Hypothalamus (tissue), 51 donors: ENCODE measurements at places on chromosomes 1 and 21.

- DNase-seq: no peak
Observed at GRCh38 chr1:228084325-228084724, 1.8 kb downstream of the ARF1 start.

- no peak for DNase-seq
Observed at GRCh38 chr1:40630488-40631223, 34.8 kb downstream of the RIMS3 start.

GRCh38 chr21:43330306-43330881 lies 96.5 kb downstream of the SIK1 start:
- DNase-seq: no peak

DNA sequence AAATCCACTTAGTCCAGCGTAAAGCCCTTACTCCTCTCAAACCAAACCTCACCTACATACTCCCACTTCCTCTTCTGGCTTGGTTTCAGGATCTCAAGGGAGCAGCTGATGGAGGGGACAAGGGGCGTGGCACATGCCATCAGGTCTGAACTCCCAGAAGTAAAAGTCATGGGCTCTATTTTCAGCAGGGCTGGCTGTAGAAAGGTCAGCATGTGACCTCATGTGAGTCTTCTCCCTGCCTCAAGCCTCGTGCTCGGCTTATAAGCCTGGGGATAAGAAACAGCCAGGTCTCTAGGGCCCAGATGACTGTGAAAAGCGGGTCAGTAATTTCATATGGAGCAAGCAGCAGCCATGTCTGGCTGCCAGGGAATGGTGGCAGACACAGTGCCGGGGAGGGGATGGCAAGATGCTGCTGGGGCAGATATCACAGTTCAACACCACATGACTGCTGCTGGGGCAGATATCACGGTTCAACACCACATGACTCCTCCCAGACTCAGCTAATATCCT lies 227.9 kb downstream of the KCNH1 start:
- no peak for DNase-seq

- no peak for DNase-seq
Observed at GRCh38 chr1:180693564-180694244, 61.9 kb downstream of the XPR1 start.

DNA sequence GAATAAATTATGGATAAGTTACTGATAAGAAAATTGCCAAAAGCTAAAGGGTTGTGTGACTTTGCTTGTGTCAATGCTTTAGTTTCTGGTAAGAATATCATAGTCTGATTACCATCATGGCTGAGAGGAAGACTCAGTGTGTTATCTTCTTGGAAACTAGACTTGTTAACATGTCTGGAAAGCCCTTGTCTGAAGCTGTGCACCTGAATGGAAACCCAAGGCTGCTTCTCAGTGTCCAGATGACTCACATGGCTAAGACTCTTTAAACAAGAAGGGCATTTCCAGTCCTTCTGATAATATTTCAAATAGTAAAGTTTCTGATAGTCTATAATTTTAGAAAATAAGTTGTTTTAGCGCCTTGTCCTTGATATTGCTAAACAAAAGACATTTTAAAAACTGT lies 1092.7 kb downstream of the PLA2G4A start:
- DNase-seq: no peak

GRCh38 chr1:97567000-97567749 lies 353.7 kb downstream of the DPYD start:
- DNase-seq: no peak

DNA sequence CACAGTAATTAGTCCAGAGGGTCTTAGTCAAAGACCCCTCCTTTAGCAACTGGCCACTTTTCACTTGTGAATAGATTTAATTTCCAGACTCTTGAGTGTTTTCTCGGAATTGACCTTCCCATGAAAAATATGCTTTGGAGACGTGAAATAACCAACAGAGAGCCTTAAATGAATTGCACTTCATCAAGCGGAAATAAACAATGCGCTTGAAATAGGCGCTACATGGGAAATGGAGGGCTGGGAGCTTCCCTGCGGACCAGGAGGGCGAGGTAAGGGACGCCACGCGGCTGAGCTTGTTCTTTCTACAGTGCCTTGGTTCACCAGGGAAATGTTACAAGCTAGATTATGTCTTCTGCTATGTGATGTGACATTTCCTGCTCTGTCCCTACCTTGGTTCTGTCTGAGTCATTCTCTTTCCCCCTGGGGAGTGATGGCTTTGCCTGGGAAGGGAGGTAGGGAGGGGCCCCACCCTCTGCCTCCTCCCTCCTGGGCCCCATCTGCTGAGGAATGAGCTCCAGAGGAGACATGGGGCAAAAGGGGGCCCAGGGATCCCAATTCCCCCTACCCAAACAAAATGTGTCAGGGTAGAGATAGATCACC lies 619.3 kb downstream of the PTPRU start:
- DNase-seq: no peak

GRCh38 chr1:33823830-33824229 lies 40.0 kb upstream of the HMGB4 start:
- no peak for DNase-seq

GRCh38 chr1:160637821-160638539 lies 8.9 kb downstream of the SLAMF1 start:
- no peak for DNase-seq

GRCh38 chr1:84603941-84604830 lies 29.9 kb upstream of the CTBS start:
- DNase-seq: no peak

DNA sequence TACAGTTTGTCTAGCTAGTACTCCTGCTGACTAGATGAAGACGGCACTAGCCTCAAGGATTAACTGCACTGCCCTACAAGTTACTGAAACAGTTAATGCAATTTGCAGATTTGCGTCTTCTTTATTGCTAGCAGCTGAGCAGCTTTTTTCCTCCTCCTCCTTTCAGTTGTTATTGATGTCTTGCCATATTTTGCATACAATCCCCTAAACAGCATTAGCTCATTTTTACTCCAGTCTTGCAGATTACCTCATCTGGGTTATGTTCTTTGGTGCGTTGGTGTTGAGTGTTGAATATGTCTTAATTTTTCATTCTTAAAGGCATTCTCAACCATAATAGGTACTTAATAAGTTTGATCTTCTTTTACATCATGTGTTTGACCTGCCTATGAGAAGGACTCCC lies 363.4 kb upstream of the LYPLAL1 start:
- no peak for DNase-seq

- no peak for DNase-seq
Observed at GRCh38 chr1:224435999-224436398, 1.4 kb upstream of the WDR26 start.

DNA sequence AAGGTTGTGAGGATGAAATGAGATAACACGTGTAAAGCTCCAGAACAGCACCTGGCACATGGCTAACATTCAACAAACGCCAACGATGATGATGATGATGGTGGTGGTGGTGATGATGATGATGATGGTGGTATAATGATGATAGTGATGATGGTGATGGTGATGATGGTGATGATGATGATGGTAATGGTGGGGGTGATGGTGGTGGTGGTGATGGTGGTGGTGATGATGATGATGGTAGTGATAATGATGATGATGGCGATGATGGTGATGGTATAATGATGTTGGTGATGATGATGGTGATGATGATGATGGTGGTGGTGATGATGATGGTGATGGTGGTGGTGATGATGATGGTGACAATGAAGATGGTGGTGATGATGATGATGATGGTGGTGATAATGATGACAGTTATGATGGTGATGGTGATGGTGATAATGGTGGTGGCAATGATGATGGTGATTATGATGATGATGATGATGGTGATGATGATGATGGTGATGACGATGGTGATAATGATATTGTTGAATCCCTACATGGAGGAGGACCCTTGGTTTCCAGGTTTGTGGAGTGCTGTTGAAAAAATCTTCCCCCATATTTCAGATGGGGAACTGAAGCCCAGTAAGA lies 54.1 kb downstream of the DMRTA2 start:
- no peak for DNase-seq

DNA sequence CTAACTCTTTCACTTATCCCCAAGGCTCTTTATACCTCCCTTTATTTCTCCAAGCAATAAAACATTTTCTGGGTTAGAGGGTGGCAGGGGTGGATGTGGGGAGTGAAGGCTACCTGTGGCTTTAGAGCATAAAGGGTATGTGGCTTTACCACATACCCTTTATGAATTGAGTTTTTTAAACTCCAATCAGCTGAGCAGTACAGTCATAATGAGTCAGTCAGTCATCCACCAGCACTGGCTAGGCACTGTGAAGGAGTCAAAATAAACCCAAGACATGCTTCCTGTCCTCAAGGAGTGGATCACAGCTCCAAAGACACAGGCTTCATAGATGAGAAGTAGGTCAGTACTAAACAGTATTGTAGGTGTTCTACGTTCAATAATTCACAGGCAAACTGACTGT lies 2.6 kb upstream of the TDRD10 start:
- no peak for DNase-seq

DNA sequence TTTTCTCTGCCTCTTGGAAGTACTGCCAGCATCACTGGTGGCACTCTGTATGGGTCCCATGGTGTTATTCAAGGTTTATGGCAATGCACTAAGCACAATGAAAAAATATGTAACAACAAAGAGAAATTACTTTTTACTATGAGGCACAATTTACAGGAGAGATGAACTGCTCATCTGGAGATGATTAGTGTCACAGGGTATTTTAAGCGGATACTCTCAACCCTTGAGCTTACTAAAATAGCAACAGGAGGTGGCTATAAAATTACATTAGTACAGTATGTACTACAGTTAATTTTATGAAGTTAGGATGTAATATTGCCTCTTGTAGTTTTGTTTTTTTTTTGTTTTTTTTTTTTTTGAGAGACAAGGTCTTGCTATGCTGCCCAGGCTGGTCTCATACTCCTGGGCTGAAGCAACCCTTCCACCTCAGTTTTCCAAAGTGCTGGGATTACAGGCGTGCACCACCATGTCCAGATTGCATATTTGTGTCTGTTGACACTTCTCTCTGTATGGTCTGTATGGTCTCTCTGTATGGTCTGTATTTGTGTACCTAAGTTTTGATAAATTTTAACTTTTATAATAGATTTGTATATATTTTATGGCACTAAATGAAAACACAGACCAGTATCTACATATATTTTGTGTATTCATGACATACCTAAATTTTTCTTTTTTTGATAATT lies 175.6 kb upstream of the HP1BP3 start:
- DNase-seq: no peak

DNA sequence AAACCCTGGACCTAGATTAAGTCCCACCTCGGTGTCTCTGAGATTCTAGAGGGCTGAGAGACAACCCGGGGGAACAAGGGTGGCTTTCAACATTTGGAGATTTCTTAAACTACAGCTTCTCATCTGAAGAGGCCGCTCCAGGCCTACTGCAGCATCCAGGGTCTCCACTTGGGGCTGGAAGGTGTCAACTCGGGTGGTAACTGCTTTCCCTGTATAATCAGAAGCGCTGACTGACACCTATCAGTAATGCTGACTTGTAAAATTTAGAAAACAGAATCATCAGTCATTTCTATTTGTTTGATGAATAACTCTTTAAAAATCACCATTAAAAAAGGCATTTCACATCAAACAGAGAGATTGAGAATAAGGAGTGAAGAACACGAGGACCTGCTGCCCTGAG lies 226.0 kb downstream of the PBX1 start:
- no peak for DNase-seq

GRCh38 chr1:8166406-8166805 lies 140.3 kb upstream of the ERRFI1 start:
- no peak for DNase-seq

GRCh38 chr1:158806916-158807536 lies 24.1 kb upstream of the MNDA start:
- DNase-seq: no peak

DNA sequence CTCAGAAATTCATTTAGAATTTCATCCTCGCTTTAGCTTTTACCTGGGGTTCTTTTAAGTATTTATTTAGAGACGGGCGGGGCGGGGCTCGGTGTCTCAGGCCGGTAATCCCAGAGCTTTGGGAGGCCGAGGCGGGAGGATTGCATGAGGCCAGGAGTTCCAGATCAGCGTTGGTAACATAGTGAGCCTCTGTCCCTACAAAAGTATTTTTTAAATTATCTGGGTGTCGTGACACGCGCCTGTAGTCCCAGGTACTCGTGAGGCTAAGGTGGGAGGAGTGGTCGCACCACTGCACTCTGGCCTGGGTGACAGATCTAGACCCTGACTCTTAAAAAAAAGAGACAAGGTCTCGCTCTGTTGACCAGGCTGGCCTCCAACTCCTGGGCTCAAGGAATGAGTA lies 942 bp upstream of the RSBN1 start:
- no peak for DNase-seq

DNA sequence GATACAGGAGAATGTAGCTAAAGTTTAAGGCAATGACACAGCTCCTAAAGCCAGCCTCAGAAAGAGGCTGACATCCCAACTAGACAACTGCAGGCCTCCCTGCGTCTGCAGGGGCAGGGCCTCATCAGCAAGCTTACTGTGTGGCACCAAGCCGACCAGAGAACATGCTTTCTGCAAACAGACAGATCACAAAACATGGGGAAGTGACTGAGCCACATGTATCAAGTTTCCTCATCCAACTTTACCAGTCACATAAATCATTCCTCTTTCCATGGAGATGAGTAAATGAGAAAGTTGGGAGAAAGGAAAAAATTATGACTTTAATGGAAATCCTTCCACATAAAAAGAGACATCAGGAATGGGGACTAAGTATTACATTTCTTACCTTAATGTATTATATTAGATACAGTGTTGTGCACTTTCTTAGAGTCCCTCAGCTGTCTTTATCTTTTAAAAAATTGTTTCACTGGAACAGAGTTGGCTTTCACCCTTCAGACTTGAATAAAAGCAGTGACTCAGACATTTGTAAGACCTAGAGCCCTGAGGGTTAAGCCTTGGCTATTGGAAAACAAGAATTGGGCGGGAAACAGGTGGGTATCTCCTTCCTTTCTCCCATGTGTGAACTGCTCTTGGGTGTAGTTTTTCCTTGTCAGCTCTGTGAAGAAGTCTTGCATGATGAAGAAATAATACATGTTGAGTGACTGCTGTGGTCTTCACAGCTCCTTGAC lies 305.7 kb upstream of the SNX7 start:
- no peak for DNase-seq

- no peak for DNase-seq
Observed at GRCh38 chr1:243508303-243508713, 252.5 kb downstream of the SDCCAG8 start.

DNA sequence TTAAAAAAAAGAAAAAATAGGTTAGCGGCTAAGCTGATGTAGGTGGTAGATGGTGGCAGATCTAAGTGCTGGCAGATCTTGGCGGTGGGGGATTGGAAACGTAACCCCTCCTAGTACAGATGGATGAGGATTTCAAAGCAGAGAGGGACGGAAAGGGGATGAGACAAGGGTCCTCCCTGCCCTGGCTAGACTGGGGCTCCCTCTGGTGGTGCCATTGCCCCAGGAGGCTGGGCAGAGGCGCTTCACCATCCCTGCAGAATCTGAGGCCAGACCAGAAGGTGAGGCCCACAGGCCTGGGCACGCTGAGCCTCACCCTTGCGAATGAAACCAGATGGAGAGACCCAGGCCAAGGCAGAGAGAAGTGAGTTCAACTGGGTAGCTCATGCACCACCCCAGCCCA lies 7.0 kb upstream of the PLEKHA6 start:
- no peak for DNase-seq

DNA sequence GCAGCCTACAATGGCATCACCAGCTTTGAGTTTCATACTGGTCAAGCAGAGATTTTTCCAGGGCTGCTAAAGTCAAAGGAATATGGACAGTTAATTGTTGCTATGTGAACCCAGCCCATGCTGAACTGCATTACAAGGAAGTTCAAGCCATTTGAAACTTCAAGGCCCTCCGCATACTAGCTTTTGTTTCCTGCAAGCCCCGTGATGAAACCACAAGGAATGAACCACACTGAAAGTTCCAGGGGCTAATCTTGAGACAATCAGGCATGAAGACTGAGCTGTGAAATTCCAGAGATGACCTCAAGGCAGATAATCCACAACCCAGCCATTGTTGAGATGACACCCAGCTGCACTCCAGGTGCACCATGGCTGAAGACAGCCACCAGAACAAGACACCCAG lies 180.8 kb downstream of the C1orf21 start:
- DNase-seq: no peak
